Hypothalamus (tissue), 51 donors: ENCODE measurements at places on chromosomes 2 and 18.

- DNase-seq: no peak
Measured at GRCh38 chr18:35637227-35637626, 55.7 kb downstream of the GALNT1 start.

DNA sequence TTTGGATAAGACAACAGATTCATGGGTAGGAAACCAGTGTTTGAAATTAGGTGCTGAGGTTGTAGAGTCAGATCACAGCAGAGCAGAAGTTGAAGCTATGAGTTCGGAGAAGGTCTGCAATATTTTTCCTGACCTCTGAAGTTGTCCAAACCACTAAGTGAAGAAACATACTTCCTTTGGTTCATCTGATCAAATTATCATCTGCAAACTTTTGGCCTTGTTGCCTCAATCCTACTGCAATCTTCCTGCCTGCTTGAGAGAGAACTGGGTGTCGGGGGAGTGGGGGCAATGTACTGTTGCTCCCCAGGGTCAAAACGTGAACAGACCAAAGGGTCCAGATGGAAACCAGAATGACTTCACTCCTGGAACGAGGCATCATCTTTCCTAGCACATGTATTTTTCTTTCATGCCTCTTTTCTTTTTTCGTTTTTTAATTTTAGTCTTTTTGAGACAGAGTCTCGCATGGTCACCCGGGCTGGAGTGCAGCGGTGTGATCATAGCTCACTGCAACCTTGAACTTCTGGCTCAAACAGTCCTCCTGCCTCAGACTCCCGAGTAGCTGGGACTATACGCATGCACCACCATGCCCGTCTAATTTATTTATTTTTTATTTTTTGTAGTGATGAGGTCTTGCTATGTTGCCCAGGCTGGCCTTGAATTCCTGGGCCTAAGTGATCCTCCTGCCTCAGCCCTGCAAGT is 42.7 kb downstream of the RAB31 start:
- DNase-seq: no peak

DNA sequence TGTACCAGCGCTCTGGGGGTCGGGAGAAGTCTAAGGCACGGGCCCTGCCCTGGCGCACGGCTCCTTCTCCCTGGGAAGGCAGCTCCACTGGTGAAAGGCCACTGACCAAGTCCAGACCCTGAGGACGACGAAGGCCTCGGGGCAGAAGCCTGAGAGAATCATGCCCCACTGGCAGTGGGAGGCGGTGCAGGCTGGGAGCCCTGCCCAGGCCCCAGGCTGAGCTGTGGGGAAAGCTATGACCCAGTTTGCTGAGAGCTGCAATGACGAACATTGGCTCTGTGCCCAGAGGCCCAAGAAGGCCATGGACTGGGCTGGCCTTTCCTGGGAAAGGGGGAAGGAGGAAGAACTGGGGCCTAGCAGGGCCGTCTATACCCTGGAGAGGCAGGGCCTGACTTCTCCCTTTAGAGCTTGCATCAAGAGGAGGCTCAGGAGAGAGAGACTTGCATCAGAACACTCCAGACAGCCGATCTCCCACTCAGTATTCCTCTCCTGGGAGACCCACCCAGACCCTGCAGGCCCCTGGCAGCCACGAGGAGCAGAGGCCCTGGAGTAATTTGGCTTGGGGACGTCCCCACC is 32.9 kb downstream of the HS1BP3 start:
- no peak for DNase-seq

DNA sequence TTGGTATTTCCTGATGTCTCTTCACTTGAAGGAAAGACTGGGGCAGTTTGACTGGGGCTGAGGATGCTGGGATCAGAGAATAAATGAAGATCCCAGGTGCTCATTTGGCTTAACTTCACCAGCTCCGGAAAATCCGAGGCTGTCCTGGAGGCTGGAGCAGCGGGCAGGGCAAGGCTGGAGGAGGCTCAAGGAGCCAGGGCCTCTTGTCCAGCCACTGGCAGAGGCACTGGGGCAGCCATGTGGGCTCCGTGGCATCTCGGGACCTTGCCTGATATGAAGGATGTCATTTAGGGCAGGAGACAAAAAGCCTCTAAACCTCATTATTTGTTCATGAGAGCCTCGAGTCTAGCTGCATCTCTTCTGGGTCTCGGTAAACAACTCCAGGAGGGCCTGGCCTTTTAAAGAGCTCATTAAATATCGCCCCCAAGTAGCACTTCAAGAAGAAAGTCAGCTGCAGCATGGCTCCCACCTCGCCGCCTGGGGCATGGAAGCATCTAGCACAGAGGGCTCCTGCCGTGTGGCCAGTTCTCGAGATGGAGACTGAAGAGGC is 13.5 kb upstream of the GPR55 start:
- DNase-seq: no peak

GRCh38 chr2:240913810-240914644 is 7.9 kb downstream of the CROCC2 start:
- DNase-seq: peak; percentile 64
